ENCODE measurements at places on chromosomes 5 and 9.
A peak's percentile ranks its signal among the peaks of the same experiment; 100 is the strongest.

- peaks cover 26% of the 10 kb centered on the region for H3K27me3 ChIP-seq
- H3K36me3 ChIP-seq = no peaks in the 10 kb centered on the region
- no peak for DNase-seq
- no peak overlapping the region for H3K27ac ChIP-seq
- peaks cover 11% of the 10 kb centered on the region for H3K4me1 ChIP-seq
Observed at GRCh38 chr5:176614805-176615478, 5.0 kb upstream of the GPRIN1 start.

- no peak overlapping the region for H3K27ac ChIP-seq
- no peak for DNase-seq
- no peaks in the 10 kb centered on the region for H3K36me3 ChIP-seq
- H3K4me3 ChIP-seq = no peak overlapping the region
- H3K27me3 ChIP-seq = no peaks in the 10 kb centered on the region
Observed at GRCh38 chr5:16952968-16953671, 17.0 kb upstream of the MYO10 start.

DNA sequence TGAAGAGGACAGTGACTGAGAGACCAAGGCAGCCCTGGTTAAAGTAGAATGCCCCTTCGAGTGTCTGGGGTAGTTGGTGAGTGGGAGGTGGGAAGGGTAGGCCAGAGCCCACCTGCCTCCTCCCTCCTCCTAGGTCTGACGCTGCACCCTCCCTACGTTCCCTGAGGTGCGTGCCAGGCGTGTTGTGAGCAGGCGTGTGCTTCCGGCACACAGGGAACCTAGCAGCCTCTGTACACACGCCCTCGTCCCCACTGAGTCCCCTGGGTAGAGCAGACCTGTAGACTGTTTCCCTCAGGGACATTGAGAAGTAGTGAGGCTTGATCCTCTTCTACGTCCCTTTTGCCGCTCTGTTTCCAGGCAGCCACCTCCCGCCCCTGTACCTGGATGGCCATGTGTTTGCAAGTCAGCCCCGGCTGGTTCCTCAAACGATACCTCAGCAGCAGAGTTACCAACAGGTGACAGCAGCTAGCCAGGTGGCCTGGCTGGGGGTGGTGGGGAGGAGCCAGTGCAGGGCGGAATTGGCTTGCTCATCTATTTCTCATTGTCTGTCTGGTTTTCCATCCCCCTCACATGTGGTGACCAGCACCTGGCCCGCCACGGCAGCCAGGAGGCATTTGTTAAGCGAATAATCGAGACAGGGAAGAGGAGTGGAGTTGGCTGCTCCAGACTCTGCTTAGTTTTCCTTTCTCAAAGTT, 16.8 kb upstream of the POMT1 start:
- no peaks in the 10 kb centered on the region for H3K4me1 ChIP-seq
- DNase-seq = no peak
- no peaks in the 10 kb centered on the region for H3K27me3 ChIP-seq
- H3K36me3 ChIP-seq = peaks cover 86% of the 10 kb centered on the region
- no peak overlapping the region for H3K27ac ChIP-seq

DNA sequence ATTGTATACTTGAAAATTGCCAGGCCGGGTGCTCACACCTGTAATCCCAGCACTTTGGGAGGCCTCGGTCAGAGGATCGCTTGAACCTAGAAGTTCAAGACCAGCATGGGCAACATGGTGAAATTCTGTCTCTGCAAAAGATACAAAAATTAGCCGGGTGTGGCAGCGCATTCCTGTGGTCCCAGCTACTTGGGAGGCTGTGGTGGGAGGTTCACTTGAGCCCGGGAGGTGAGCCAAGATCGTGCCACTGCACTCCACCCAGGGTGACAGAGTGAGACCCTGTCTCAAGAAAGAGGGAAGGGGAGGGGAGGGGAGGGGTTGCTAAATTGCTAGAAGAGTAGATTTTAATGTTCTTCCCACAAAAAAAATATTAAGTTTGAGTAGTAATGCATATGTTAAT, 53.2 kb downstream of the FNBP1 start:
- peak overlapping the region; percentile 1 for H3K27ac ChIP-seq
- H3K36me3 ChIP-seq = peaks cover 5% of the 10 kb centered on the region
- H3K4me1 ChIP-seq = peaks cover 52% of the 10 kb centered on the region
- H3K27me3 ChIP-seq = no peaks in the 10 kb centered on the region
- no peak overlapping the region for H3K4me3 ChIP-seq
- DNase-seq = no peak

DNA sequence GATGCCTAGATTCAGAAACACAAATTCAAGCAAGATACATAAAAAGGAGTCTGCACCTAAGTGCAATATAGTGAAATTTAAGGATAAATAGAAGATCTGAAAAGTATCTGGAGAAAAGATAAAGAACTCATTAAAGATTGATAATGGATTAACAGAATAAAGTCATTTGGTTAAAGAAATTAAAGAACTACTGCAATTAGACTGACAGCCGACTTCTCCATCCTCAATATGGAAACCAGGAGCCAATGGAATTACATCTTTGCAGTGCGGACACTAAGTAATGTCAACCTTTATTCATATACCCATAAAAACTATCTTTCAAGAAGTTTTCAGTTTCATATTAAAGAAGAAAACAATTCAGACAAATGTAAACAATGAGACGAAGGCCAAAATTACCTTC, 81.0 kb downstream of the MRPL36 start:
- no peaks in the 10 kb centered on the region for H3K27me3 ChIP-seq
- H3K4me3 ChIP-seq = no peak overlapping the region
- no peak overlapping the region for H3K27ac ChIP-seq
- no peak for DNase-seq
- no peaks in the 10 kb centered on the region for H3K4me1 ChIP-seq
- no peaks in the 10 kb centered on the region for H3K36me3 ChIP-seq

- H3K27me3 ChIP-seq = no peaks in the 10 kb centered on the region
- H3K4me1 ChIP-seq = no peaks in the 10 kb centered on the region
- no peak overlapping the region for H3K27ac ChIP-seq
- no peak for DNase-seq
- H3K4me3 ChIP-seq = no peak overlapping the region
Observed at GRCh38 chr5:170368586-170368985, 20.6 kb downstream of the KCNMB1 start.

DNA sequence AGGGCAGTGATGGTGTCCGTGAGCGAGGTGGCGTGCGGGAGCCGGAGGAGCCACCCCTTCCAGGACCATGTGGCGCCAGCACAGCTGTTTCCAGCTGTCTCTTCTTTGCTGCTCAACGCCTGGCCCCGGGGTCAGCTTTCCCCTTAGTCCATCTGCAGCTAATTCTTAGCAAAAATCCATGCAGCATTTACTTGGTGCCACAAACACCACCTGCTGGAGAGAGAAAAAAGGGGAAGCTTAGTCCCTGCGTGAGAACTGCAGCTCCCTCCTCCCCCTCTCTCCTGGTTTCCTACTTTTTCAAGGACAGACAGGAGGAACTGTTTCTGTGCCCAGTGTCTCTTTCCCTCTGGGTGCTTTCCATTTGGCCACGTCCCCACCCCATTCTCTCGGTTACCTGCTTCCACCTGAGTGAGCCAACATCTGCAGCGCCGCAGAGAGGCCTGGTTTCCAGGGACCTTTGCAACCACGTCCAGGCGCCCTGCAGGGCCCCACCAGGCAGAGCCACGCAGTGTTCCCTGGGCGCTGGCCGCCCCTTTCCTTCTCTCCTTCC, 3.4 kb downstream of the SLC6A19 start:
- H3K4me3 ChIP-seq = no peak overlapping the region
- DNase-seq = no peak
- H3K27me3 ChIP-seq = no peaks in the 10 kb centered on the region
- H3K27ac ChIP-seq = no peak overlapping the region
- no peaks in the 10 kb centered on the region for H3K36me3 ChIP-seq

DNA sequence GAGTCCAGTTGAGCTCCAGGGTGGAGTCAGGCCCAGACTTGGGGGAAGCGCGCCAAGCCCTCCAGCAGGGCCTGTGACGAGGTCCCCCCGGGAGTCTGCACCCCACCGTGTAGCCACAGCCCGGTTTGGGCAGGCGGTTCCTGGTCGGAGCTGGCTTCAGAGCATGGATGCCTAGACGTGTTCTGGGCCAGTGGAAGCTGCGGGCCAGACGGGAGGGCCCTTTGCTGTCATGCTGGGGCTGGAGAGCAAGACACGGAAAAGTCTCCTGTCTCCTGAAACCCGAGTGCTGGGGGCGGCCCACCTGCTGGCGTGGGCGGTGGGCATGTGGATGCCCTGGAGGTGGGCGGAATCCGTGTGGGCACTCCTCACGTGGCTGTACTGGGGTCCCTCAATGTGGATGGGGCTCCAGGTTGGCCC, 1.9 kb downstream of the GPSM1 start:
- H3K27ac ChIP-seq = no peak overlapping the region
- H3K4me3 ChIP-seq = no peak overlapping the region
- H3K27me3 ChIP-seq = no peaks in the 10 kb centered on the region
- H3K36me3 ChIP-seq = no peaks in the 10 kb centered on the region

- H3K4me1 ChIP-seq = no peaks in the 10 kb centered on the region
- no peak overlapping the region for H3K27ac ChIP-seq
- no peak for DNase-seq
- no peaks in the 10 kb centered on the region for H3K36me3 ChIP-seq
Observed at GRCh38 chr5:180112181-180112861, 40.8 kb upstream of the RNF130 start.

GRCh38 chr9:108618906-108619550, 236.8 kb downstream of the ACTL7B start:
- no peaks in the 10 kb centered on the region for H3K4me1 ChIP-seq
- no peak overlapping the region for H3K4me3 ChIP-seq
- H3K36me3 ChIP-seq = no peaks in the 10 kb centered on the region
- no peak overlapping the region for H3K27ac ChIP-seq

DNA sequence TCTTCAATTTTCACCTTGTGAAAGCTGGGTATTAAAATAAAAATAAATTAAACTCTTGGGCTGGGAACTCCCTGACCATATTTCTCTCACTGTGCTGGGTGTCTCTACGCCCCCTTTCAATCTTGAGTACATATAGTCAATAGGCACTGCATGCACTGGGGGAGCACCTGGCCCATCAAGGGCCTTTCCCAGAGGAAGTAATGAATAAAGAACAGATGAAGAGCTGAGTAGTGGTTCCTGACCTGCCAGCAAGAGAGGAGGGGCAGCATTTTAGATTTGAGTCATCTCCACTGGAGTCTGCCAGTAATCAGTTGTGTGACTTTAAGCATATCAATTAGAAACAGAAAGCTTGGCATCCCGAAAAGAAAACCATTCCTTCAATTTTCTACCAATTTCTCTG, 6.2 kb downstream of the MAPKAP1 start:
- H3K27ac ChIP-seq = no peak overlapping the region
- no peaks in the 10 kb centered on the region for H3K27me3 ChIP-seq
- no peak overlapping the region for H3K4me3 ChIP-seq
- peaks cover 23% of the 10 kb centered on the region for H3K4me1 ChIP-seq
- no peaks in the 10 kb centered on the region for H3K36me3 ChIP-seq

- H3K4me3 ChIP-seq = no peak overlapping the region
- no peaks in the 10 kb centered on the region for H3K4me1 ChIP-seq
- no peaks in the 10 kb centered on the region for H3K27me3 ChIP-seq
- DNase-seq = no peak
- no peak overlapping the region for H3K27ac ChIP-seq
Observed at GRCh38 chr5:71809446-71809845, 90.4 kb downstream of the CARTPT start.

DNA sequence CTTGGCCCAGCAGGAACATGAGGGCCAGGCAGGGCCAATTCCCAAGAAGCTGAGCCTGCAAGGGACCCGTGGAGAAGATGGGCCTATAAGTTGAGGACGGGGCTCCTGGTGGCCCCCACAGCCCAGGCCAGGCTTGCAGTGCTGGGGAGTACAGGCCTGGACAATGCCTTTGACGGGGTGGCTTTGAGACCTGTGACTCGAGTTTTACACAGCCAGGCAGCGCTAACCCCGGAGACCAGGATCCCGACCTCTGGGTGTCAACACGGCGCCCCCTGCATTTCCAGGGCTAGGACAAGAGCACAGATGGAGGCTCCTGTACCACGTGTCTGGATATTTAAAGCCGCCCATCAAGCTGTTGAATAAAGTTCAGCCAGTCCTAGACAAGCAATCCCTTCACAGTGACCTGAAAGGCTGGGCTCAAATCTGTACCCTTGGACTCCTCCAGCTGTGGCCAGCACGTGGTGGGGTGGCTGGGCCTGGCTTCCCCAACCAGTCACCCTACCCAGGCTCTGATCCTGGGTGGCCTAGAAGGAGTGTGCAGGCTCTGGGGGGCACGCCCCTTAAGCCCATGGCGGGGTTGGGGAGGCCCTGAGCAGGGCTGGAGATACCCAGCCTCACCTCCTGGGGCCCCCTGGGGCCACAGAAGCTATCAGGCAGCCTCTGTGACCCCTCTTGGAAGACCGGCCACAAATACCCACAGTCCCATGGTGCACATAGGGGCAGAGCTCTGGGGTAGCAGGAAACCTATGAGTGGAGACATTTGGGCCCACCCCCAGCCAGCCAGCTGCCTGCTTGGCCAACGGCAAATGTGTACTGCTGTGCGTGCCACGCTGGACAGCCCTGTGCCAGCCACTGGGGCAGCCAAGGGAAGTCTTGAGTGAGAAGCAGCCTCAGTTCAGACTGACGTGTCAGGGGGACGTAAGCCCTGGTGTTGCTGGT, 88.7 kb downstream of the NTNG2 start:
- H3K27me3 ChIP-seq = no peaks in the 10 kb centered on the region
- H3K4me3 ChIP-seq = no peak overlapping the region

GRCh38 chr9:78782858-78783257, 485.9 kb downstream of the PSAT1 start:
- no peaks in the 10 kb centered on the region for H3K4me1 ChIP-seq
- no peaks in the 10 kb centered on the region for H3K36me3 ChIP-seq
- no peak for DNase-seq

- H3K27ac ChIP-seq = no peak overlapping the region
- DNase-seq = no peak
- no peak overlapping the region for H3K4me3 ChIP-seq
Observed at GRCh38 chr9:79663878-79664277, 92.1 kb downstream of the TLE4 start.

- no peak for DNase-seq
- H3K4me1 ChIP-seq = peaks cover 35% of the 10 kb centered on the region
- H3K4me3 ChIP-seq = no peak overlapping the region
- no peaks in the 10 kb centered on the region for H3K27me3 ChIP-seq
- no peak overlapping the region for H3K27ac ChIP-seq
Observed at GRCh38 chr9:137631345-137632229, 12.8 kb downstream of the EHMT1 start.

GRCh38 chr9:5793812-5794211, 39.1 kb downstream of the ERMP1 start:
- peaks cover 19% of the 10 kb centered on the region for H3K4me1 ChIP-seq
- peaks cover 6% of the 10 kb centered on the region for H3K36me3 ChIP-seq
- H3K4me3 ChIP-seq = no peak overlapping the region
- H3K27me3 ChIP-seq = no peaks in the 10 kb centered on the region
- no peak for DNase-seq

GRCh38 chr9:23551311-23551721, 274.7 kb downstream of the ELAVL2 start:
- no peaks in the 10 kb centered on the region for H3K4me1 ChIP-seq
- H3K27me3 ChIP-seq = no peaks in the 10 kb centered on the region
- no peak overlapping the region for H3K4me3 ChIP-seq
- no peak overlapping the region for H3K27ac ChIP-seq
